ENCODE measurements at places on chromosomes 5 and 9.

- DNase-seq = no peak
Observed at GRCh38 chr9:124295159-124295794, 37.5 kb downstream of the NEK6 start.

GRCh38 chr9:114894609-114895433 is 35.6 kb downstream of the TNFSF8 start:
- DNase-seq = no peak

GRCh38 chr9:92607088-92607487 is 62.8 kb downstream of the IPPK start:
- DNase-seq = no peak

DNA sequence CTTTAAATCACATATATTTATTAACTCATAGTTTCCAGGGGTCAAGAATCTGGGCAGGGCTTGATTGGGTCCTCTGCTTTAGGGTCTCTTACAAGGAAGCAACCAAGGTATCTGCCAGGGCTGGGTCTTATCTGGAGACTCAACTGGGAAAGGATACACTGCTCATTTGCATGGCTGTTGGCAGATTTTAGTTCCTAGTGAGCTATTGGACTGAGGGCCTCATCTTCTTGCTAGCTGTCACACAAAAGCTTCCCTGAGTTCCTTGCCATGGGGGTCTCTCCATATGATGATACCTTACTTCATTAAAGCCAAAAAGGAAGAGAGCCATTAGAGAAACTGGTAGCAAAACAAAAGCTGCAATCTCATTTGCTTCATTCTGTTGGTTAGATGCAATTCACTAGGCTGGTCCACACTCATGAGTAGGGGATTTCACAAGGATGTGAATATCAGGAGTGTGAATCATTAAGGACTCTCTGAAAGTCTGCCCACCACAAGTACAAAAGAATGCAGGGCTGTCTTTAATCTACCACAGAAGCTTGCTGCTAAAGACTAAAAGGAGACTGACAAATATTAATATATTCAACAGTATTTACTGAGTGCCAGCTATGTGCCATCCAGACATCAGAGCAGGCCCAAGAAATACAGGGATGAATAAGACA is 42.0 kb upstream of the TIMD4 start:
- no peak for DNase-seq

GRCh38 chr5:176388003-176388443 is 375 bp downstream of the NOP16 start:
- no peak for DNase-seq

DNA sequence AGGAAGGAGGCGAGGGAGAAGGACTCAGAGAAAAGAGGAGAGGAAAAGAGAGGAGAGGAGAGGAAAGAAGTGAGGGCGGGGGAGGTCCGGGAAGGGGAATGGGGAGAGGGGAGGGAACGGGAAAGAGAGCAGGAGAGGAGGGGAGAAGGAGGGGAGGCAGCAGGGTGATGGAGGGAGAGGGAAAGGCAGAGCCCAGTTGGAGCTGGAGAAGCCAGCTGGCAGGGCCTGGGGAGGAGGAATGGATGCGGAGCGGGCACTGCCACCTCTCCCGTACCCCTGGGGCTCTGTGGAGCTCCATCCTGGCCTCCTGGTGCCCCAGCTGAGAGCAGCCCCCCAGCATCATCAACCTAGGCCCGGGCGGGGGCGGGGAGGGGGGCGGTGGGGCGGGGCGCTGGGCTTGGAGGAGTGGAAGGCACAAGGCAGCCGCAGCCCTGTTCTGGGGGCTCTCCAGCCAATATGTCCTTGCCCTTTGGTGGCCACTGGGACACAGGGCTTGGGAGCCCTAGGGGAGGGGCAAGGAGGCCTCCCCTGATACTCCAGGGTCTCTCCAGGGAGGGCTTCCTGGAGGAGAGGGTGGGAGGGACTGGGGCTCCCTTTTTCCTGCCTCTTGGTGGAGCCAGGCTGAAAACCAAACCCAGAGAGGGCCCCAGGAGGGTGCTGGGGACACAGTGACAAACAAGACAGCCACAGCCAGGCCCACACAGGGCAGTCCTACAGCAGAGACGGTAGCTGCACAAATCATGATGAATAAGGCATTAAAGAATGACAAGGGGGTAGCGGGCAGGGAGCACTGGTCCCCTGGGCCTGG is 123.7 kb downstream of the C9orf50 start:
- no peak for DNase-seq

- no peak for DNase-seq
Observed at GRCh38 chr5:29037716-29038115, 1999.3 kb upstream of the CDH9 start.

All from stimulated activated CD8-positive, alpha-beta memory T cell treated with anti-CD3 and anti-CD28 coated beads, Interleukin-12 subunit alpha, Interleukin-12 subunit beta, amount 100 ng/mL, for 1 hour (primary cell).